Adrenal gland (tissue), 19 donors: ENCODE measurements at places on chromosomes 5 and 9. TPM values are rescaled to one million over a fixed set of nuclear protein-coding genes. Genes with fewer than 3 reads are reported as not detected.
A peak's percentile ranks its signal among the peaks of the same experiment; 100 is the strongest.

Gene MAP3K1
- polyA plus RNA-seq, result 6.0 TPM

Gene TRMT10B
- 10.1 TPM for polyA plus RNA-seq

Gene NR5A1
- polyA plus RNA-seq, result 312 TPM

Gene SHISAL2B
- 0.10 TPM for polyA plus RNA-seq

Gene FOXD4L6
- 0.07 TPM for polyA plus RNA-seq

DNA sequence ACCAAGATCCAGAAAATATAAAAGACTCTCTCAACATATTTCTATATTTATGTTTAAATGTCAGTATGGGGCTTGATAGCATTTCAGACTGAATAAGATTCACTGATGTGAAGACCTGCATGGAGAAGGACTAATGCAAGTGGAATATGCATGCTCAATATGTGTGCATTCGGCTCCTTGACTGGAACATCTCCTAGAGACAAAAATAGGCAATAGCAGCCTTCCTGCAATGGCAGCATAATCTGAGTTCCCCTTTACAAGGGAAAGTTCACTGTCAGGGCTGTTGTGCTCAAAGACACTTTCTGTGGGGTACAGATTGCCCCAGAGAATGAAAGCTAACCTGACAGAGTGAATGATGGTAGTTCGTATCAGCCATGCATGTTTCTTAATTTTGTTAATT, 42.4 kb downstream of the STARD4 start:
- H3K27ac ChIP-seq, result no peak overlapping the region
- H3K4me3 ChIP-seq, result no peak overlapping the region
- H3K36me3 ChIP-seq, result no peaks in the 10 kb centered on the region

DNA sequence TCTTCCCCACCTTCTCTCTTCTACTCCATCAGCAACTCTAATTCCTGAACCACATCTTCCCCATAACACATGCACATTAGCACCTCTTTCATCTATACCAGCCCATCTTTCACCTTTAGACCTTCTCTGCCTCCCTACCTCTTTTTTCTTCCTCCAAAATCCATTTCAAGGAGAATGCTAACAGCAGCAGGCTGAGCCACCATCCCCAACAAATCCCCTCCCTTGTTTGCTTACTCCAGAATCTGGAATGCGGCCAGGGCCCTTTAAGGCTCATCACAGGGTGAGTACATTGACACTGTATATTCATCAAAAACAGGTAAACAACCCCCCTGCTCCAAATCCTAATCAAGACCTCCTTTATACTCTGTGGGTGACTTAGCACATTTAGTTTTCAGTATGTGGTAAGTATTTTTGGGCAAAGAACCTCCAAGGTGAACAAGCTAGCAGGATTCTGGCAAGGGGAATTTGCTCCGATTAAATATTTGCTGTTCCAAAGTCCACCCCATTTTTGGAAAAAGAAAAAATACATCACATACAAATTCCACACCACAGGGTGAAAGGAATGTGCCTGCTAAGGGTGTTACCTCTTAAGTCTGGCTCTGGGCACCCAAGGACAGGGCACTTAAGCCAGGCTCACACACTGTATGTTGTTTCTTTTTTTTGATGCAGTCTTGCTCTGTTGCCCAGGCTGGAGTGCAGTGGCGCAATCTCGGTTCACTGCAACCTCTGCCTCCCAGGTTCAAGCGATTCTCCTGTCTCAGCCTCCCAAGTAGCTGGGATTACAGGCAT, 71.4 kb downstream of the SERINC5 start:
- peak overlapping the region; percentile 26 for H3K27ac ChIP-seq
- H3K4me3 ChIP-seq, result no peak overlapping the region
- H3K36me3 ChIP-seq, result no peaks in the 10 kb centered on the region
- H3K27me3 ChIP-seq, result no peaks in the 10 kb centered on the region
- no peak for DNase-seq

- H3K36me3 ChIP-seq, result no peaks in the 10 kb centered on the region
- H3K4me1 ChIP-seq, result peaks cover 15% of the 10 kb centered on the region
- H3K27ac ChIP-seq, result no peak overlapping the region
- H3K27me3 ChIP-seq, result no peaks in the 10 kb centered on the region
Measured at GRCh38 chr5:110347781-110348180, 378.7 kb downstream of the TMEM232 start.

- peak overlapping the region; percentile 64 for H3K4me3 ChIP-seq
- H3K4me1 ChIP-seq, result no peaks in the 10 kb centered on the region
- H3K27ac ChIP-seq, result peak overlapping the region; percentile 86
- DNase-seq, result no peak
- peaks cover 10% of the 10 kb centered on the region for H3K27me3 ChIP-seq
- H3K36me3 ChIP-seq, result no peaks in the 10 kb centered on the region
Measured at GRCh38 chr5:179343719-179344430, 1.4 kb downstream of the ADAMTS2 start.

DNA sequence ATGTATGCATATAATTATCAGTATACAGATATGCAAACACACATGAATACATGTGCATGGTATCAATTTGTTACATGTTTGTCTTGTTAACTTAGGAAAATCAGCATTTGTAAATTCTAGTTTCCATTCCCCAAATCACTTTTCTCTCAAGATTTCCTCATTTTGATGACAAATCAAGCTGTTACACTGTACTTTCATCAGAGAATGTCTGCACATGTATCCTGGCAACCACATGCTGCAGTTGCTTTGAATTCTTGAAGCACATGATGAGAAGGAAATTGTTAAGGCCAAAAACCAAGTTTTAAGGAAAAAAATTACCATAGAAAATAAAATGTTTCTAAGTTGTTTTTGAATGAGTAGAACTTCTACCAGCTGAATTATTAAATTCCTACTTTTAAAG, 1834.5 kb downstream of the EFNA5 start:
- no peaks in the 10 kb centered on the region for H3K27me3 ChIP-seq
- no peak for DNase-seq

DNA sequence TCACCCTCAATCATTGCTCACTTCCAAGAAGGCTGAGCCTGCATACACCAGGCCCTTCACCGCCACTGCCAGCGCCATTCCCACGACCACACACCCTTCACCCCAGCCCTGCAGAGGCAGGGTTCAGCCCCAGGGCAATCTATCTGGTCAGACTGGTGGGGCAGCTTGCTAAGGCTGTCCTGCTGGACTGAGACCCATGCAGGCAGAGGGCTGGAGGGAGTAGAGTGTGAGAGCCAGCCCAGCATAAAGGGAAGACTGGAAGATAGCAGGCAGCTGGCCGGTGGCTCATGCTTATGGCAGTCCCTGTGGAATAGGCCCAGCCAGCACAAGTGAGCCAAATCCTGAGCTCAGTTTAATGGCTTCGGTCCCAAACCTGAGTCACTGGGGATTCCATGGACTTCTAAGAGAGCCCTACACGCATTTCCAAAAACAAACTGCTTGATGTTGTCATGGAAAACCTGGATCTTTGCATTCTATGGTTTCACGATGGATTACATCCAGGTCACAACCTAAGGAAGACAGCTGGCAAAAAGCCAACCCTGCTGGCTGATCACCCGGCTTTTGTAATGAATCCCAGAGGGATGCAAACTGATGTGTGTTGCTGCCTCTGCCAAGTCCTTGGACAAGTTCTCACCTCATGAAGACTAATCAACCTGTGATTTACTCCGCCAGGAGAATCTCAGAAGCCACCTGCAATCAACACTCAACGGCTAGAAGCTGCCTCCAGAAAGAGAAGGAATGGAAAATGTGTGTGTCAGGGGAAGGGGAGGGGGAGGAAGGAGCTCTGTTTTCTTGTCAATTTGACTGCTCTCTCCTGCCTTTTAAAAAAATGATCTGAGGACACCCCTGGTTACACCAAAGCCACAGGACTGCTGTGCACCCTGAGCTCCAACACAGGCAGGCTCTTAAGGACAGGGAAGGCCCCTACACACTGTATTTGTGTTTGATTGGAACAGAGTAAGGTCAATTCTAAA, 143.6 kb downstream of the LHFPL2 start:
- peak; percentile 96 for DNase-seq
- peaks cover 58% of the 10 kb centered on the region for H3K4me1 ChIP-seq
- H3K27ac ChIP-seq, result peak overlapping the region; percentile 85
- H3K36me3 ChIP-seq, result no peaks in the 10 kb centered on the region

DNA sequence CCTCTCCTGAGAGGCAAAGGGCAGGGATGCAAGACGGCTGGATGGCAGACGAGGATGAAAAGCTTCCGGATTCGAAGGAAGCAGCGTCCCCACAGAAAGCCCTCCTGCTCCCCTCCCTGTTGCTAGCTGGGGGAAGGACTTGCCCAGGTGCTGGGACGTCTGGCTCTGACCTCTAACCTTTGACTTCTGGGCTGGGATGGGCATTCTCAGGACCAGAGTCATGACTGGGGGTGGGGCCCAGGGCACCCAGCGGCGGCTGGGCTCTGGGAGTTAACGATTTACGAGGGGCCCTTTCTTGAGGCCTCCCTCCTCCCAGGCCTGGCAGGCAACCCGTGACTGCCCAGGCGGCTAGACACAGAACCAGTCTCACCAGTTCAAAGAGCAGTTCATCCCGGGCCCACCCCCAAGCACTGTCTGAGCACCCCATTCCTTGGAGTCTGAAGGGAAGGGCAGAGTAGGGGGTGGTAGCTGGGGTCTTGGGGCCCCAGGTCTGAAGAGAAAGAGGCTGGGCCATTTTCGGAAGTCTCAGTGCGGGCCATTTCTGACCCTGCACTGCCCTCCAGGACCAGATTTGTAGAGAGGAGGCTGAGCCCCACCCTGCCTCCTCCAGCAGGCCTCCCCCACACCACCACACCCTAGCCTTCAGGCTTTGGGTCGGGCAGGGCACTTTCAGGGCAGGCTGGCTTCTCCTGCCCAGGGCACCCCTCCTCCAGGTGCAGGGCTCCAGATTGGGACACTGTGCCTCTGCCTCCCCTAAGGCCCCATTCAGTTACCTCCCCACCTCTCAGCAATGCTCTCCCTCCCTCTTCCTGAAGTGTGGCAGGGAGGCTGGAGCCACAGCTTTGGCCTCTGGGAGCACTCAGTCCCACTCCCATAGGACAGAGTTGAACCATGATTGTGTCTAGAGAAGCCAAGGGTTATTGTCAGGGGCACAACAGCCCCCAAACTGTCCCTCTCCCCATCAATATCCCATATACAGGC, 5.0 kb upstream of the CXXC5 start:
- H3K36me3 ChIP-seq, result no peaks in the 10 kb centered on the region
- H3K27me3 ChIP-seq, result no peaks in the 10 kb centered on the region
- peaks cover 13% of the 10 kb centered on the region for H3K4me1 ChIP-seq

DNA sequence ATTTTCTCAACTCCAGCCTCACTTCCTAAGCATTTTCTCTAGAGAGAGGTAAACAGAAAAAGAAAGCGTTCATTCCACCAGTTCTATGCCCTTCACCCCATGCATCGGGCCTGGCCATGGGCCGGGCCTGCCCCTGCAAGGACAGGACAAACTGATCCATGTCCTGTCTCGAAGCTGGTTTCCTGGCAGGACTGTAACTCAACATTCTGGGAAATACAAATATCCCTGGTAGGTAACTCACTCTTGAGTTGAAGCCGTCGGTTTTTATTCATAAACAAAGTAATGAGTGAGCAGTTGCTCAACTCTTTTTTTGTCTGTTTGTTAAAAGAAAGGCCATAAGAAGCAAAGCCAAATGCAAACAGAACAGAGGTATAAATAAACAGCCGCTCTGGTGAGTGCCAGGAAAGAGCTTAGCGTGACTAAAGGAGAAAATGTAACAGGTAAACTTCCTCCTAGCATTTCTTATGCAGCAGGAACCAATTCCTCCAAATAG, 64.4 kb upstream of the DNAH5 start:
- H3K4me3 ChIP-seq, result no peak overlapping the region
- no peak for DNase-seq
- no peaks in the 10 kb centered on the region for H3K36me3 ChIP-seq

DNA sequence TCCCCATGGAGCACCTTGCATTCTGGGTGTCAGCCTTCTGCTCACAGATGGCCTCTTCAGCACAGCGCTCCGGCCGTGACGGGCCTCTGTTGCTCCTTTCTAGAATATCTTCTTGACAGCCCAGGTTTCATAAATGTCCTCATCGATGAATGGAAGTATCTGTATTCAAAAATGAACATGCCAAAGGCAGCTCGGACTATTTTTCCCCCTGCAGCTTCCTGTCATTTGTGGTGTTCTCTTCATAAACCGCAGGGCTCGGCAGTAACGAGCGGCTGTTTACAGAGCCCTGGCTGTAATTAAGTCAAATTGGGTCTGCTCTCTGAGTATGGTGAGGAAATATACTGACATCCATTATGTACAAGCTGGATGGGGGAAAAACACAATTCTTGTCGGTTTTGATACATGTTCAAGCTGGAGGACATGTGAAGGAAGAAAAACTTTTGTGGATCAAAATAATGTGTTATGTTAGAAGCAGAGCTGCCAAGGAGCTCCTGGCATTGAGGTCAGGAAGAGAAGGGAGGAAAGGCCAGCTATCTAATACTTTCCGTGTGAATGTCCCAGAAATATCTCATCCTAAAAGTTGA, 154.1 kb upstream of the CD180 start:
- no peak overlapping the region for H3K27ac ChIP-seq
- no peaks in the 10 kb centered on the region for H3K4me1 ChIP-seq
- DNase-seq, result no peak
- H3K27me3 ChIP-seq, result no peaks in the 10 kb centered on the region
- H3K36me3 ChIP-seq, result no peaks in the 10 kb centered on the region

DNA sequence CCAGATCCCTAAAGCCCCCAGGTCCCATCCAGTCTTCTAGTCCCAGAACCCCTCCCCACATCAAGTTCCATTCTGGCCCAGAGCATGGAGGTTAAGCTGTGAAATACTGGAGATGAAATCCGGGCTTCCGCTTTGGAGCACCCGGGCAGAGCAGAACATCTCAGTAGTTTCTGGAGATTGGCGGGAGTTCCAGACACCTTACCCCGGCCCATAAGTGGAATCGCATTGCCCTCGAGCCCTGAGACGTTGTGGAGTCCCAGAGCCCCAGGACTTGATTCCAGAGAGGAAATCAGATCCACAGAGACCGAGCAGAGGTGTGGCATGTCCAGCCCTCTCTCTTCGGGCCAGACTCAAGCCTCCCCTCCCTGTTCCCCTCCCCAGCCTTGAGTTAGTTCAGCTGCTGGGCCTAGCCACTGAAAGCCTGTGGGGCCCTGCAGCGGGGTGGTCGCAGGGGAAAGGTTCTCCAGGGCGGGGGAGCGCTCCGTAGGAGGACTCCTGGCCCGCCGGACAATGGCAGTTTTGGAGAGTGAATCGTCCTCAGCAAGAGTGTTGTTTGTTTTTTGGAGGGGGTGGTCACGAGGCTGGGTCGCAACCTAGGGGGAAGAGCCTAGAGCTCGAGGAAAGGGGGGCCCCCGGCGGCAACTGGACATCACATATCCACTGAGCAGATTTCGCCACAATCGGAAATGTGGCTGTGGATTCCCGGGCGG, 1.0 kb upstream of the PAX5 start:
- no peak overlapping the region for H3K4me3 ChIP-seq
- peaks cover 92% of the 10 kb centered on the region for H3K27me3 ChIP-seq
- H3K4me1 ChIP-seq, result peaks cover 34% of the 10 kb centered on the region
- no peaks in the 10 kb centered on the region for H3K36me3 ChIP-seq

GRCh38 chr9:18477121-18477660, 3.2 kb downstream of the ADAMTSL1 start:
- H3K36me3 ChIP-seq, result no peaks in the 10 kb centered on the region
- no peaks in the 10 kb centered on the region for H3K27me3 ChIP-seq
- no peak overlapping the region for H3K27ac ChIP-seq
- DNase-seq, result no peak

- H3K36me3 ChIP-seq, result no peaks in the 10 kb centered on the region
- no peak overlapping the region for H3K27ac ChIP-seq
- H3K4me1 ChIP-seq, result no peaks in the 10 kb centered on the region
- H3K4me3 ChIP-seq, result no peak overlapping the region
Measured at GRCh38 chr5:118253225-118254061, 734.9 kb downstream of the DTWD2 start.
